Neural crest cell (in vitro differentiated cells): ENCODE measurements at places on chromosomes 12 and 14.

- DNase-seq = no peak
These were observed 61.4 kb upstream of the ELK3 start for GRCh38 chr12:96132819-96133218.

GRCh38 chr12:14225064-14225463, 140.4 kb upstream of the ATF7IP start:
- no peak for DNase-seq

DNA sequence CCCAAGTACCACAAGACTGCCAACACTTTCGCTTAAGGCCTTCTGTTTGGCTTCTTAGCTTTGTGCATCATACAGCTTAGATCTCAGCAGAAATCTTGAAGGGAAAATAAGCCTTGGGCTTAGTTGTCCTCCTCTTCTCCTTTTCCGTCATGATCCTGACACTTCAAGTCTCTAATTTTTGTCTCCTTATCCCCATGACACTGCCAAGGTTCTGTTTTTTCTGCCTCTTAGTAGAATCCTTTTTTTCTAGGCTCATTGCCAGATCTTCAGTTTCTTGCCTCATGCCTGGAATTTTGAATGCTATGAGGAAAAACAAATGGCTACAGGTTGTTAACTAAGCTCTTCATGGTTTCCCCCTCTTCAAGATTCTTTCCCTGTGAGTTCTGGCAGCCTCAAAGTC, 450.4 kb downstream of the LRFN5 start:
- no peak for DNase-seq

- DNase-seq = no peak
These were observed 17.6 kb upstream of the SLC2A13 start for GRCh38 chr12:40123496-40123895.
